ENCODE measurements at places on chromosomes 5 and 9.

GRCh38 chr5:112671687-112672086, 66.0 kb upstream of the APC start:
- no peak for DNase-seq

GRCh38 chr9:124776618-124776953, 347 bp upstream of the OLFML2A start:
- no peak for DNase-seq

- DNase-seq: no peak
Observed at GRCh38 chr9:36928670-36929349, 105.3 kb downstream of the PAX5 start.

DNA sequence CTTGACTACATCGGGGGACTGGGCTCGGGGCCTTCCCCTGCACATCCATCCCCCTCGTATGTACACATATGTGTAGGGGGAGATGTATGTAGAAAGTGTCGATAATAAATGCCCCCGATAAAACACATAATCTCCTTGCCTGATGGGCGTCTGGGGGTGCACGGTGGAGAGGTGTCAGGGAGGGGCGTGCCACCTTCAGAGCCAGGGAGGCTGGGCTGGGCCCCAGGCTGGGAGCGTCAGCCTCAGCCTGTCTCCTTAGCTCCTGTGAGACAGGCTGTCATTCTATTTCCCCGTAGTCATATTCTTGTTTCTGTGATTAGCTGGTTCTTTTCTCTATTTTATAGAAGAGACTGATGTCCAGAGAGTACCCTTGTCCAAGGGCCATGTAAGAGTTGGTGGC, 4.7 kb upstream of the RXRA start:
- no peak for DNase-seq

DNA sequence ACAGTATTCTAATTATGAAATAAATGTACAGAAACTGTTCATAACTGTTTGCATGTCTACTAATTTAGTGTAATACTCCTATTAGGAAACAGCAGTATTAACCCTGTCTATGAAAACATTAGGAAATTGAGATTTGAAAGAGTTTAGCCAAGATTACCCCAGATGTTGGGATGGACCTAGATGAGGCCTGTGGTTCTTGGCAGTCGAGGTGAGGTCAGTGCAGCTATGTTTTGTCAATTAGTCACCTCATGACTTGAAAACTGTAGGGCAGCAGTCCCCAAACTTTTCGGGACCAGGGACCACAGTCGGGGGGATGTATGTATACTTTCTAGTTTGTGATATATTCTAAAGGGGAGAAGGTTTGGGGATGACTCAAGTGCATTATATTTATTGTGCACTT, 4.7 kb downstream of the LNPEP start:
- DNase-seq: no peak

GRCh38 chr5:9605041-9605838, 24.9 kb downstream of the TAS2R1 start:
- DNase-seq: no peak

- DNase-seq: no peak
Observed at GRCh38 chr5:109939116-109939682, 249.5 kb downstream of the MAN2A1 start.

GRCh38 chr5:115831163-115831768, 10.1 kb downstream of the ATG12 start:
- DNase-seq: no peak

DNA sequence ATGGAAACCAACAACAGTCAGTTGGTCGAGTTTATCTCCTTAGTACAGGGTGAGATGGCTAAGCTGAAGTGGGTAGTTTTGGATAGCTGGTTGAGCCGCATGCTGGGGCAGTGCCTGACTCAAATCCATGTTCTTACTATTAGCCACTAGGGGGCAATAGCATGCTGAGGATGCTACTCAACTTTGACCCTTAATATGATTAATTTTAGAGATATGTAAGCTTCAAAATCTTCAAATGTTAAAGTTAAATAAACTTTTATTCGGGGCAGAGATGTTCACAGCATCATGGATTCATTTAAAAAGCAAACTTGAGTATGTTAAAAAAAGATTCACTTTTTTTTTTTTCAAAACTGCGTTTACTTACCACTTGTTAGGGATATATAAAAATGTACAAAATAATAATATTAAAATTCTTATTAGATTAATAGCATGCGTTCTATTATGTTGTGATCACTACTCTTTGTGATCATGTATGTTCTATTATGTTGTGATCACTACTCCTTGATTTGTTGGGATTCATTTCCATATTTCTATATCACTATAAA, 57.0 kb downstream of the C9orf153 start:
- no peak for DNase-seq

DNA sequence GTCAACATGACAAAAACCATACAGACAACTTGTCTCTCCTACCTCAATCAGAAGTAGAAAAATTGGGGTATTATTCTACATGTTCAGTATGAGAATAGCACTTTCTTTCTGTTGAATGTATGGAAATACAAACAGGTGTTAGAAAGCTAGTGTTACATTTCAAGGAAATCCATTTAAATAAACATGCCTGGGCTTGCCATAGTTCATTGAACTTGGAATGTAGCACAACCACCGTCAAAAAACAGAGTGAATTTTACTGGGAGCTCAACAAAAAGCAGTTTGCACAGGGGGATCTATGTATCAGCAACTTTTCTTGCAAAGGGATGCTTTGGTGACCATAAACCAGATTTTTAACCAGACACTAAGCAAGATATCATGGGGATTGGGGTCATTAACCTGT, 307.9 kb upstream of the SMARCA2 start:
- DNase-seq: no peak

DNA sequence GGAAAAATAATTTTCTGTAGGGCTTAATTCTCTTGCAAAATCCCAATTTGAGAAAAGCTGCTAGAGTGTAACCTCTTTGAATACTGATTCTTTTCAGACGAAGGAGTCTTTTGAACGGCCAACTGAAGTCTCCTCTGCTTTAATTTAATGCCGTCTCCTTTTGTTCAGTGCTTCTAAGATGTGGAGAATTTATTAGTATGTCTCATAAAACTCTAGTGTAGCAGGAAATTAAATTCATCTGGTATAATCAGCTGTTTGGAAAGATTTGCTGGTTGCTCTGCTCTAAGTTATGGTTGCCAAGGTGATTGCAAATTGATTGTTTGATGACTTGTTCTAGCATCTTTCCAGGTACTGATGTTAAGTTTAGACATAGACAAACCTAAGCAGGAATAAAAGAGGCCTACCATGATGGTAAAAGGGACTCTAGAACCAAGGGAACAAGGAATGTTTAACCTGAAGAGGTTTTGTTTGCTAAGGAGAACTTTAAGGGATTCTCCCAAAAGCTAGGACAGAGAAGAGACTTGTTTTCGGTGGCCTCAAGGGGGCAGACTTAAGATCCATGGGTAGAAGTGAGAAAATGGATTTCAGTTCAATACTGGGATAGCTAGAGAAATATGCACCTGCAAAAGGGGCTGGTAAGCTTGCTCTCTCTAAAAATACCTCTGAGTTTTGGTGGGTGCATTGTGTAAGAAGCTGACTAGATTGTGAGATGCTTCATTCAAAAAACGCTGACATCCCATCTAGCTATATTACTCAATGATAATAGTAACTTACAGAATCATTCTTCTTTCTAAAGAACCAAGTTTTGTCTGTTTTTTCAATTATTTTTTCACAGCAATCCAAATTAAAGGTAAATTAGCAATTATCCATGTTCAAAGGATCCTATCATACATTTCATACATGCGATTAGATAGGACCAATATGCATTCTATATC, 5.7 kb upstream of the ADRB2 start:
- DNase-seq: no peak

GRCh38 chr9:136527721-136528710, 17.8 kb downstream of the NOTCH1 start:
- DNase-seq: no peak

- DNase-seq: no peak
Observed at GRCh38 chr5:40331616-40332015, 348.1 kb upstream of the PTGER4 start.

Measured in hypothalamus (tissue), 51 donors.